Dermis blood vessel endothelial cell (primary cell): ENCODE measurements at places on chromosomes 7 and 10. TPM values are rescaled to one million over a fixed set of nuclear protein-coding genes. Genes with fewer than 3 reads are reported as not detected.

GRCh38 chr7:89311886-89312285, 516.3 kb upstream of the TEX47 start:
- no peak for DNase-seq

DNA sequence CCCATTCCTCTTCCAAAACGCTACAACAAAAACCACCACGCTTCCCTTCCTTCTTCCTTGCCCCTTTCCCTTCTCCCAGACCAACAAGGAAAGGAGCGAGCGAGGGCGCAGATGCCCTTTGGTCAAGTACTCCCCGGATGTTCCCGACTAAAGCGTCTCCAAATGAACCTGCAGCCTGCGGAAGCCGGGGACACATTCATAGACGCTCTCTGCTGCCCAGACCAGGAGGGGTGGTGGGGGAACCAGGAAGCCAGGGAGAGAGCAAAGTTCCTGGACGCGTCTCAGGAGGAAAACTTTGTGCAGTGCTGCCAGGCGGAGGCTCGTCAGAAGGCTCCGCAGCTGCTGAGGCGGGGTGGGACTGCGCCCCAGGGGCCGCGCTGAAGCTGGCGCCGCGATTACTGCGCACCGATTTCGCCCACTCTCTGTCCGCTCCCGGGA, 754 bp downstream of the SEMA3D start:
- DNase-seq: peak; percentile 41

DNA sequence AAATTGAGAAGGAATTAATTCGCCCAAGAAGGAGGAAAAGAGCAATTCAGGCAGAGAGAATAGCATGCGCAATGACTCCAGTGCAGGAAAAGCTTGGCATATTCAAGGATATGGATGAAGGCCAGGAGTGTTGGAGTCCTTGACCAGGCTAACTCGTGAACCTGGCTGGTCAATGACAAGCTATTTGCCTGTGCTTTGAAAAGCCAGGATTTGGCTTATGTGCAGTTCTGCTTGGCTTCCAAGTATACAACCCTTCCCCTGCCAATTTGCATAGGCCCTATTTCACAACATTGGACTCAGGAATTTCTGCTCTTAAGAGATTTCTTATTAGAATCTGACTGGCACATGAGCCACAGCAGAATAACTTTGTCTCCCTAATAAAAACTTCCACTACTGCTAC, 72.3 kb upstream of the SP8 start:
- no peak for DNase-seq

FAM180A gene
- not detected in 2 replicates for total RNA-seq

CALML3 gene
- not detected in 2 replicates for total RNA-seq

PRSS37 gene
- not detected in 2 replicates for total RNA-seq

GRCh38 chr10:7421526-7421925, 10.7 kb upstream of the SFMBT2 start:
- no peak for DNase-seq

GRCh38 chr10:49645871-49646870, 32.3 kb downstream of the CHAT start:
- no peak for DNase-seq

GRCh38 chr7:153190452-153190851, 430.9 kb downstream of the ACTR3B start:
- DNase-seq: no peak

CPN1 gene
- not detected in 2 replicates for total RNA-seq

CLDN15 gene
- total RNA-seq: 2.3 and 6.5 TPM in 2 replicates

DNA sequence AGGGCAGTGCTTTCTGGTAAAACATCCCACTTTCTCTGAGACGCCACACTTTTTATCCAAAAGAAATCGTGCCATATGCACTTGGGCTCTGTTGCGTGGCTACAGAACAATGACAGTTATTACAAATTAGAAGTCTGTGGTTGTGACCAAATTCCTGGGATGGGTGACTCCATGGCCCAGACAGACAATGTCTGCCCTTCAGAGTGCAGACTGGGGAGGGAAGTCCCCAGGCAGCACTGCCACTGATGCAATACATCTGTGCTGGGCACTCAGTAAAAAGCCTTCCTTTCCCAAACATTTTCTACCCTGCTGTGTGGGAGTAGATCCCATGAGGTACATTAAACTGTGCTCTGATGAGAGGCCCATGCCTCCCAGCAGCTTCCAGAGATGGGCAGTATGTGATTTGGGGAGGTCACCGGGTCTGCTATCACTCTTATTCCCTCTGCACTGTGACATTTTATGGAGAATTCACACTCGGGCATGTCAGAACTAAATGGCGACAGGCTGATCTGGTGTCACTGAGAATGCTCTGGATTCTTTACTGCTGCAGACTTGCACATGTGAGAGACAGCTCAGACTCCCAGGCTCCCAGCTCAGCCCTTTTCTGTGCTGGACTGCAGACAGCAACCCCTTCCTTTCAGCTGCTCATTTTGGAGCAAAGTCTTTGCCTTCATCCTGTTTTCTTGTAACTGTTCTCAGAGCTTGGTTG, 243.5 kb upstream of the ZNF32 start:
- no peak for DNase-seq

- no peak for DNase-seq
These were observed 41.4 kb downstream of the PTPRN2 start for GRCh38 chr7:158546214-158546613.

- DNase-seq: no peak
These were observed 350.0 kb downstream of the PLXNA4 start for GRCh38 chr7:132226046-132226956.

DNA sequence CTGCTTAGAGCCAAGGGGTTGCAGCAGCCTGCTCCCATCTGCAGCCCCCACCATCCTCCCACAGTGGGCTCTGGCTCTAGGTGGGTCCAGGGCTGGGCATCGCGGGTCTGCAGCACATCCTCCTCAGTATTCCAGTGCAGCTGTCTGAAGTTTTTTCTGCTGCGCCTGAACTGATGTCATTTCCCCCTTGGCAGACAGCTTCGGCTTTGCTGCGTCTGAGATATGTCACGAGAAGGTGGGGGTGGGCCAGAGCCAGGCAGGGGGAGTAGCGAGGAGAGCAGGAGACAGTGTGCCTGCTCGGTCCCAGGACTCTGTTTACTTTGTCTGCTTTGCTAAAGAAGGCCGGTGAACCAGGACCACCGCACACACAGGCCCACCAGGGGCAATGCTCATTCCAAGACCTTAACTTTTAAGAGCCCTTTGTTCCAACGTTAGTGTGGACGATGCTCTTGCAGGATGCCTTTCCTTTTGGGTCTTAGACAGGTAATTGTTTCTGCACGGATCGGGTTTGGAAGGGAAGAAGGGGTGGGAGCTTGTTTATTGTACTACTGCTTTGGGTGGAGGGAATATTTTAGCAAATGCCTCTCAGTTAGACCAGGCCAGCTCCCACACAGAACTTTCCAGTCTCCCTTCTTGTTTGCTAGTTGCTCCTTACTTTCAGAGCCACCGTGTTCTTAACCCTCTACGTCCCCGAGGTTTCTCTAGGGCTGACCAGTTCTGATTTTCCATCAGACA, 32.4 kb downstream of the WBP1L start:
- peak; percentile 97 for DNase-seq

CYP2C19 gene
- not detected in 2 replicates for total RNA-seq

SKIDA1 gene
- total RNA-seq: 1.0 and 2.6 TPM in 2 replicates

GRCh38 chr7:79298145-79298760, 155.2 kb downstream of the MAGI2 start:
- peak; percentile 71 for DNase-seq

GRCh38 chr7:94050046-94050445, 45.9 kb upstream of the BET1 start:
- no peak for DNase-seq

DNA sequence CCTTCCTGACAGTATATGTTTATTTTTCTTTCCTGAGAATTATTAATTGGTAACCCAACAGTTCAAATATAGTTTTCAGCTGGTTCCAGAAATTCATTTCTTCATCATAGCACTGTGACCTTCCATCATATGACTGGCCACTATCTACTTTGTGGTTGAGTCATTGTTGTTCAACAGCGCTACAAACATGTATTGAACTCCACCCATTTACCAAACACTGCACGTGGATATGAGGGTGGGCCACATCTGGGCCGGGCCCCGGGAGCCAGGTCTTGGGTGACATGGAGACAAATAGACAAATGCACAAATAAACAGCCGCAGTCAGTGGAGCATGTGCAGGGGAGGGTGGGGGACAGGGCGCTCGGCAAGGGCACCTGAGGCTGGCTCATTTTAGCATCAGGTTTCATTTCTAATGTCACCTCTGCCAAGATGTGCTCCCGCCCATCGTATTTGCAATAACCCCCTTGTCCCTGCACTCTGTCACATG, 24.0 kb upstream of the EEPD1 start:
- DNase-seq: peak; percentile 66
